ENCODE measurements at places on chromosomes 5 and 9.

DNA sequence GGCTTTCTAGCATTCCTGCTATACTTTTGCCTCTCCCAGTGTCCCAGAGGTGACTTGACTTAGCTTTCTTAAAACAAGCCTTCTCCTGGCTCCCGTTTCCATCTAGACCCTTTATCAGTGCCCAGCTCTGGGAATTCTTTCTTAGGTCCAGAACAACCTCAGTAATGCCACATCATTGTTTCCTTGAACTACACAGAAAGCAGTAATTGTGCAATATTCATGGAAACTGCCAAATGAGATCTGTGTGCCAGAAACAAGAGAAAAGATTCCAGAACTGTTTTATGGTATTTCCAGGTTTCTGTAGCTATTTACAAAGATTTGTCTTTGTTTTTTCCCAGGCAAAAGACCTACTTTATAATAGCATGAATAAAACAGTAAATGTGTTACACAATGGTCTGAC lies 391.3 kb downstream of the SLCO4C1 start:
- no peak for DNase-seq

GRCh38 chr9:107260437-107261081 lies 22.5 kb upstream of the RAD23B start:
- no peak for DNase-seq

GRCh38 chr5:115309751-115310370 lies 13.4 kb upstream of the CCDC112 start:
- no peak for DNase-seq

DNA sequence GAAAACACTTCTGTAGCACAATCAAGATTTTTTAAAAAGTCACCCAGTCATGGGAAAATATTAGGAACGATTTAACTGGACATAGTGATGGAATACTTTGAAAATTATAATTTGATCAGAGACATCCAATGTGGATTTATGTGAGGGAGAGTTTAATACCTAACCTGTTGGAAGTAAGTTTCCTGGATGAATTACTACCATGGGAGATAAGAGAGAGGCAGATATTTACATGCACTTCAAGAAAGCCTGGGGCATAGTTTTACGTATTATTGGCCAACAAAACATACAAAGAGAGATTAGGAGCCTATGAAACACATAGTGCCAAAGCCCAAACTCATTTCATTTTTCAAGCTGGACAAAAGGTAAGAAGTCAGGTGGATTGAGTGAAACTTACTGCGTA lies 336.8 kb downstream of the SLIT3 start:
- no peak for DNase-seq

DNA sequence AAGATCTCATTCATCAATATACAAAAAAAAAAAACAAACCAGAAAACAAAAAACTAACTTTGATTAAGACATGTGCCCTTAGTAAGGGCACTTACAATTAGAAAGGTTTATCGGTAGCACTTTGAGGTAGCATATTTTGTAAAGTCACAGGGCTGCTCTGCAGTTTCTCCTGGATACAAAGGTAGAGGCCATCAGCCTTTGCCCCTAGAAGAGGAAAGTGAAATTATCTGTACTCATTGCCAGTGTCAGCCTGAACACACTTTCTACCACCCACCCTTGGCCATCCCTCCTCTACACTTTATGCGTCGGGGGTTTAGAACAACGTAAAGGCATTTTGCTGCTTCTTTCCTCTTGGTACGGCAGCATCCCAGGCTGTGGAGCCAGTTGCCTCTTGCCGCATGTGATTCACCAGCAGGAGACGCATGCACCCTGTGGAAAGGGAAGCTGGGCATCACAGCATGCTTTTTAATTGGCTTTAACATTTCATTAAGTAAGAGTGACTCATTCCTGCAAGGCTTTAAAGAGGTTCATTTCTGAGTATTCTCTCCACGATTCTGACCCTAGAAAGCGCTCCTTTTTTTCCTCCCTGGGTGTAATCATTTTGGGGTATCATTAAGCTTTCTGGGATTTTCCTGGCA lies 84.6 kb downstream of the CEMIP2 start:
- no peak for DNase-seq

GRCh38 chr9:72012646-72013045 lies 47.8 kb downstream of the C9orf57 start:
- no peak for DNase-seq

- no peak for DNase-seq
Observed at GRCh38 chr5:148314187-148314586, 2.0 kb downstream of the SPINK7 start.

- no peak for DNase-seq
Observed at GRCh38 chr5:56460195-56460546, 227.0 kb upstream of the ANKRD55 start.

DNA sequence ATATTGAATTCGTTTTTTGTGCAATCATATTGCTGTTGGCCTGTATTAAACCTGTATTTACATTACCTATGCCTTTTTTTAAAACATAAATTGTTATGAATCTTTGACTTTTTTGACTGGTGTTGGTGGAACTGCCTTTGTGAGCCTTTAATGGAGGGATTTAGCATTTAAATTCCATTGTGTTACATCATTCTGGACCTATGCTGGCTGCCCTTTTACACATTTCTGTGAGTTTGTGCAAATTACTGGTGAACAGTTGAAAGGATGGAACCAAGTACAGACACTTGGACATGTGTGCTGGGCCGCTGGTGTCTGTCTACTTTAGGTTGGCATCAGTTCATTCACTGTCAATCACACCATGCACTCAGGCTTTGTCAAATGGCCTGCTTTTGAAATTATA lies 3.4 kb downstream of the SNX18 start:
- no peak for DNase-seq

Data from activated CD4-positive, alpha-beta T cell treated with anti-CD3 and anti-CD28 coated beads for 48 hours (primary cell).